ENCODE measurements at places on chromosomes 3 and 15.

GRCh38 chr3:172630316-172630715 lies 80.6 kb downstream of the NCEH1 start:
- no peak overlapping the region for H3K4me3 ChIP-seq
- no peak for DNase-seq
- no peaks in the 10 kb centered on the region for H3K27me3 ChIP-seq
- peaks cover 25% of the 10 kb centered on the region for H3K36me3 ChIP-seq

DNA sequence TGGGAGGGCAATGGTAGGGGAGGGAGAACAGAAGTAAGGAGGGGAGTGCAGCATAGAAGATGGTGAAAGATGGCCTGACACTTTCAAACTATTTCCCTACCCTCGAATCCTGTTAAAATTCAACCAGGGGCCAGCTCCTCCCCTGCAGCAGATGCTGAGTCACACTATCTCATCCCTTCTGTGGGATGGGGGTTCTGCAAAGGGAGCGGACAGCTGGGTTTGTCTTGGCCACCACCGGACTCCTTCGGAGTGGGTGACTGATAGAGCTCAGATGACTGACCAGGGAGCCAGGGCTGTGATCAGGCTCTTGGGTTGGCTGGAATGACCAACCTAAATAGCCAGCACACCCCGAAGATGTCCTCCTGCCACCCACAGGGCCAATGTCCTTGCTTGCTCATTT lies 33.6 kb upstream of the TMCC1 start:
- no peak overlapping the region for H3K4me3 ChIP-seq
- H3K36me3 ChIP-seq = no peaks in the 10 kb centered on the region
- no peaks in the 10 kb centered on the region for H3K4me1 ChIP-seq
- no peak for DNase-seq

DNA sequence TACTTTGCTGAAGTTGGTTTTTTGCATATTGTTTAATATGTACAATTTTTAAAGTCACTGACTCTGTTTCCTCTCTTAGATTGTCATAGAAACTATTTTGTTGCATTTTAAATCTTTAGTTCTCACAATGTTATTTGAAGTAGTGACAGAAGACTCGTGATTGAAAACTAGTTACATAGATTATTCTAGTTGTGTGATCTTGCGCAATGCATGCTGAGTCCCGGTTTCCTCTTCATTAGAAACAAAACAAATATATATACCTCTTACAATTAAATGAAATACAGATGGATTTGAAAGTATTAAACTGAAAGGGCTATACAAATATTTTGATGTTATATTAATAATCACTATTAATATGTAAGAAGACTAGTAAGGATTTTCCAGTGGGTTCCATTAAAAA lies 333.0 kb downstream of the LPP start:
- no peaks in the 10 kb centered on the region for H3K27me3 ChIP-seq
- no peak for DNase-seq
- H3K4me3 ChIP-seq = no peak overlapping the region

GRCh38 chr3:122864498-122864897 lies 69.6 kb downstream of the SLC49A4 start:
- H3K36me3 ChIP-seq = no peaks in the 10 kb centered on the region
- no peak overlapping the region for H3K27ac ChIP-seq
- no peaks in the 10 kb centered on the region for H3K4me1 ChIP-seq
- no peak for DNase-seq
- H3K27me3 ChIP-seq = no peaks in the 10 kb centered on the region
- H3K4me3 ChIP-seq = no peak overlapping the region

GRCh38 chr15:100891307-100892012 lies 11.8 kb downstream of the ALDH1A3 start:
- no peak overlapping the region for H3K27ac ChIP-seq
- DNase-seq = no peak
- H3K4me1 ChIP-seq = no peaks in the 10 kb centered on the region
- no peaks in the 10 kb centered on the region for H3K36me3 ChIP-seq

DNA sequence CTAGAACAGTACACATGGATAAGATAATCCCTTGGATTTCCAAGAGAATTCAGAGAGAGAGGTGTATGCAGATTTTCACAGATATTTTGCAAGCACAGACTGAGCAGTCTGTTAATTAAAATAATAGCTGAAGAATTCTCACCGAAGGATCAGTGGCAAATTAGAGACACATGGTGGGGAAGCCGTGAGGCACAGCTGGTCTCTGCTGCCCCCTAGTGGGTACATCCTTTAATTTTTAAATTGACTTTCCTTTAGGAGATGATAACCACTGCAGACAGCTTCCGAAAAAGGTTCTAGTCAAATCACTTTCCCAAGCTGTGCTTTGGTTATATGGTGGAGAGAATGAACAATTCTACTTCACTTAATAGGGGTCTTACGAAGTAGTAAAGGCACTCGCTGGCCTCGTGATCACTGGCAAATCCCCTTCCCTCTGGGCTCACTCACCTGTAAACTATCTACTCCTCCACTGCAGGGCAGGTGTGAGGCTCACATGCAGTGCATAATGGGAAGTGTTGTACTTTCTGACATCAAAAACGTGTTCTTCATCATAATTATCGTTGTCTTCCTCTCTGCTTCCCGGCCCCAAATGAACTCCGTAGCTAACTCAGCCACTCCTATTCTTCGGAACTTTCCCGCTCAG lies 19.5 kb downstream of the MESD start:
- H3K4me3 ChIP-seq = no peak overlapping the region
- no peaks in the 10 kb centered on the region for H3K27me3 ChIP-seq
- H3K4me1 ChIP-seq = peaks cover 3% of the 10 kb centered on the region
- H3K27ac ChIP-seq = no peak overlapping the region

DNA sequence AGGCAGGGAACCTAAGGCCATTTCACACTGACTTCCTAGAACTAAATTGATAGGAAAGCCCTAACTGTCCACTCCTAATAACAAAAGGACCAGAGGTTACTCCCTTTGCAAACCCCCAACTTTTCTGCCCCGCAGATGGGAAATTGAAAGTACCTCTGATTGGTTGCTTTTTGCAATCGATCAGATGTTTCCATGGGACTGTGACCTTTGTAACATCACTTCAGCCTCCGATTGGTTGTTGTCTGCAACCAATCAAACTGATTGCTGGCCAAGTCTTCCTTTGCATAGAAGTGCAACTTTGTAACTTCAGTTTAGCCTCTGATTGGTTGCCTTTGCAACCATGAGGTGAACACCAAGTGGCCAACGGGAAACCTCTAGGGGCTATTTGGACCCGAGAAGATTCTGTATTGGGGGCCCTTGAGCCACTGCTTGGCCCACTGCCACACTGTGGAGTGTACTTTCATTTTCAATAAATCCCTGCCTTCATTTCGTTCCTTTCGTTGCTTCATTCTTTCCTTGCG lies 11.3 kb upstream of the KNL1 start:
- no peak for DNase-seq
- H3K4me1 ChIP-seq = no peaks in the 10 kb centered on the region
- peak overlapping the region; percentile 56 for H3K4me3 ChIP-seq
- no peaks in the 10 kb centered on the region for H3K36me3 ChIP-seq
- no peaks in the 10 kb centered on the region for H3K27me3 ChIP-seq

DNA sequence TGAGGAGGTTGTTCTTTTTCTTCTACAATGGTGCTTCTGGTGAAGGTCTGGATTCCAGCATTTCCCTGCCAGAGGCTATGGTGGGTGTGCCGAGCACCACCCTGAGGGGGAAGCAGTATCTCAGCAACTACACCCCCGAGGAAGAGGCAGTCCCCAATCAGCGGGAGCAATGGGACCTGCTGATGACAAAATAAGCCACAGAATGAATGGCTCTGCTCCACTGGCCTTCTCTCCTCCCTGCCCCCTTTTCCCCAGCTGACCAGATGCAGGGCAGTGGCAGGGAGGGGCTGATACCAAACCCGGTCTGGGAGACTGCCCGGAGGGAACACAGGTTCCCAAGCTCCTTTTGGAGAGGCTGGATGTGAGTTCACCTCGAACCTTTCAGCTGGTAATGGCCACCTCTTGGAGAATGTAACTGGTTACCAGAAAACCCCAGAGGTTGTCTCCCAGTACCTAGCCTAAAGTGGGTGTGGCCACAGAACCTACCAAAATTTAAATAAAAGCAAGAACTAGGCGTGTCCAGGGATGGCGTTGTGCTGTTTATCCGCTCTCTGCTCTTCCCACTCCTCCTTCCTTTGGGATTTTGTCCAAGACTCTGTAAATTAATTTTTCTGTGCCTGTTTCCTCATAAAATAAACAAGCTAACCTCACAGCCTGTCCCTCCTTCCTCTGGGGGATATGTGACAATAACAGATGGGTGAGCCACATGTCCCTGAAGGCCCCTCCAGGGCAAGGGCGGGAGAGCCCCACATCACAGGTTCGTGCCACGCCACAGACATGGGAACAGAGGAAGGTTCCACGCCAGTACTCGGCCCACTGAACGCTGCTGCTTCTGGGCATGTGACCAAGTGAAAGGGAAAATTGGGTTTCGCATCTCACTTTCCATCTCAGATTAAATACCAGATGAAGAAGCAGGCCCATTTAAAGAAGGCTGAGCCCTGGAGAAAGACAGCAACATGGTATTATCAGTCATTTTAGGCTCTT lies 35.1 kb upstream of the SPTBN5 start:
- no peak overlapping the region for H3K4me3 ChIP-seq
- peak overlapping the region; percentile 61 for H3K27ac ChIP-seq
- no peaks in the 10 kb centered on the region for H3K27me3 ChIP-seq
- peak; percentile 49 for DNase-seq

GRCh38 chr3:100710261-100710968 lies 1.1 kb downstream of the TFG start:
- H3K27ac ChIP-seq = peak overlapping the region; percentile 93
- peak overlapping the region; percentile 90 for H3K4me3 ChIP-seq
- peak; percentile 23 for DNase-seq

DNA sequence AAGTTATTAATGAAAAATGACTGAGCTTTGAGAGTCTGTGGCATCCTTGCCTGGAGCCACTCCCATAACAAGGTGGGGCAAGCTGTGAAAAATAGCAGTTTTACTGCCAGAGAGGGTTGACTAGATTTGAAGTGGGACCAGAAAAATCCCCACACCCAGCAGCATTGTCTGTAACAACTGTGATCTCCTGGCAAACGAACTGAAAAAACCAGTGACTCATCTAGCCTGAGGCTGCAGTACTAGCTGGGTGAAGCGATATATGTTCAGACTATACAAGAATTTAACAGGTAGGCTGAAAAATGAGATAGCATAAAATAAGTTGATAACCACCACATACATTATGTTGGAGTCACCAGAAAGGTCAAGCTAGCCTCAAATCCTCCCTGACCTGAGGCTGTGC lies 64.0 kb downstream of the DPH6 start:
- H3K27ac ChIP-seq = no peak overlapping the region
- H3K36me3 ChIP-seq = no peaks in the 10 kb centered on the region
- peaks cover 13% of the 10 kb centered on the region for H3K4me1 ChIP-seq
- H3K4me3 ChIP-seq = no peak overlapping the region
